T-helper 2 cell (primary cell): ENCODE measurements at places on chromosomes 3 and 15.

- no peak for DNase-seq
Observed at GRCh38 chr3:141477224-141477623, 9.6 kb upstream of the RASA2 start.

- DNase-seq, result no peak
Observed at GRCh38 chr3:123804676-123805075, 79.5 kb downstream of the MYLK start.

GRCh38 chr3:127197300-127198189 lies 4.6 kb downstream of the PRR23E start:
- no peak for DNase-seq

- DNase-seq, result no peak
Observed at GRCh38 chr15:83651541-83651940, 2.4 kb upstream of the ADAMTSL3 start.

- no peak for DNase-seq
Observed at GRCh38 chr15:40838756-40839155, 5.1 kb upstream of the SPINT1 start.

GRCh38 chr3:19392150-19392549 lies 243.8 kb downstream of the KCNH8 start:
- DNase-seq, result no peak

GRCh38 chr3:98784042-98784441 lies 20.9 kb downstream of the ST3GAL6 start:
- DNase-seq, result no peak

GRCh38 chr3:112477891-112478290 lies 21.4 kb downstream of the BTLA start:
- DNase-seq, result no peak
